Left ventricle myocardium superior (tissue), 1 donor: ENCODE measurements at places on chromosomes 11 and 22.

GRCh38 chr11:3156282-3156660 is 8.8 kb downstream of the OSBPL5 start:
- peak; percentile 33 for DNase-seq

GRCh38 chr11:73335204-73335923 is 27.3 kb downstream of the ARHGEF17 start:
- DNase-seq, result peak; percentile 89

DNA sequence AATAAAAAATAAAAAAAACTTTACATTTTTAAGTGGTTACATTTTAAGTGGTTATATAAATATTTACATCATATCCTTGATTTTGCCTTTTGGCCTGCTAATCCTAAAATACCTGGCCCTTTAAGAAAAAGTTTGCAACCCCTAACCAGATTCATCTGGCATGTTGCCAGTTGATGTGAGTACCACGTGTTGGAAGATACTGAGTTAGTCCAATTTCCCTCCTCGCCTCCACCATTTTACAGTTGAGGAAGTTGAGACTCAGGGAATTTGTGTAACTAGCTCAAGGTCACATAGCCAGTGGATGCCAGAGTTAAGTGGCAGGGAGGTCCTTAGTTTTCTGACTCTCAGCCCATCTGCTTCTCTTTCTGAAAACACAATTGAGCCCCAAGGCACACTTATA is 5.1 kb downstream of the ELF5 start:
- DNase-seq, result no peak

DNA sequence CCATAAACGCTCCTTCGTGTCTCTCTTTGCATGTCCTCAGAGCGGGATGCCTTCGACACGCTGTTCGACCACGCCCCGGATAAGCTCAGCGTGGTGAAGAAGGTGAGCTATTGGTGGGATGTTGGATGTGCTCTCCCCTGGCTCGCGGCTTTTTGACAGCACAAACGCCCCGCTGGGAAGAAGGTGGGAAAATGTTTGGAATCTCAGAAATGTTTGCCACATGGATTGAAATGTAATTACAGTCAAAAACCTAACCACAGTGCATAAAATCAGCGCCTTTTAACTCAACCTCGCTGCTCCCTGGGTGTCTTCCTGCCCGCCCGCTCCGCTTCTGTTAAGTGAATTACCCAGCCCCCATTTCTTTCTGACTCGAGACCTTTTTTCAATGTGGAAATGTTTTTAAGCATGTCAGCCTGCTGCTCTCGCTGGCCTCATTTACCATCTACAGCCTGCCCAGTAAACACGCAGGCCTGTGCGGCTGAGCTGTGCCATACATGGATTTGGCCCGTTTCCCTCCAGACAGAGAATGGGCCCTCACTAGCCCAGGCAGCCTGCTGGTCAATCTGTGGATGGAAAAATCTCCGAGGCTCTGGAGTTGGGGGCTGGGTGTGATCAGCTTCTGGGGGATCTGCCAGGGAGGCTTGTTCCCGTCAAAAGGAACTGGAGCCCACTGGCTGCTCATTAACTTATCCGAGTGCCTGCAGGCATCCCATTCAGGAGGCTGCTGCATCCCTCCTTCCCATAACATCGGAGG is 32.7 kb upstream of the PARVG start:
- no peak for DNase-seq

DNA sequence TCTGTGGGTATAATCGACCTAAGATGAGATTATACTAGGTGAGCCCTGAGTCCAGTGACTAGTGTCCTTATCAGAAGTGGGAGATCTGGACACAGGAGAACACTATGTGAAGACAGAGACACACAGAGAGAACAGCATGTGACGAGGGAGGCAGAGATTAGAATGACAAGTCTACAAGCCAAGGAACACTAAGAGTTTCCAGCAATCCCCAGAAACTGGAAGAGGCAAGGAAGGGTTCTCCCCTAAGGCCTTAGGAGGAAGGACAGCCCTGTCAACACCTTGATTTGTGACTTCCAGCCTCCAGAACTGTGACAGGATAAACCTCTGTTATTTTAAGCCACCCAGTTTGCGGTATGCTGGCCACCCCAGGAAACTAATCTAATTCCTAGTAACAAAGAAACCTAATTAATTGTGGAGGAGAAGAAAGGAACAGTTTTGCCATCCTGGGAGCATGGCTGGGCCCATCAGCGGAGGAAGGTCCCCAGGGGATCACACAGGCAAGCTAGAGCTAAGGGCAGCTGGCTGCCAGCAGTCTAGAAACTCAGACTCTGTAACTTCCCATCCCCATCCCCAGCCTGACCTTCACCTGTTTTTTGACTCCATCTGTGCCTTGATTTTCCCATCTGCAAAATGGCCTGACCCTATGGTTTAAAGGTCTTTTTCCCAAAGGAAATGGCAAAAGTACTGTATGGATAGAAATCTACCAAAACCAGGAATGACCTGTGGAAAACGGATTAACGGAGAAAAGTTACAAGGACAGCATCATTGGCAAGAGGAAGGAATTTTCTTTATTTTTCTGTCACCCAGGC is 10.3 kb upstream of the THOC5 start:
- DNase-seq, result no peak

DNA sequence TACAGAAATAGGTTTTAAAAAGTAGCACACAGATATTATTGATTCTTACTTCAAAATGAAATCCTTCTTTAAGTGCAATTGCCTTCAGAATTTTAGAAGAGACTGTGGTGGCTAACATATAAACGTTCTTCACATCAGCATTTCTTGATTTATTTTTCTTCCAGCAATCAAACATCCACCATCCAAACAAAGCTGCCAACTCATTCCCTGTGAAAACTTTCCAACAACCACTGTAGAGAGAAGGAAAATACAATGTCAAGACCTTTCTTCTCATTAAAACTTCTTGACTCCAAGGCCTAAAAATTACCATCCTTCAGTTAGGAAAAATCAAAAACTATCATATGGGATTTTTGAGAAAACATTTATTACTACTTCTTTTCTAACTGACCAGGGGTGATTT is 34.0 kb upstream of the P4HA3 start:
- no peak for DNase-seq
